ENCODE measurements at places on chromosomes 1 and 21. TPM values are rescaled to one million over a fixed set of nuclear protein-coding genes. Genes with fewer than 3 reads are reported as not detected.

DNA sequence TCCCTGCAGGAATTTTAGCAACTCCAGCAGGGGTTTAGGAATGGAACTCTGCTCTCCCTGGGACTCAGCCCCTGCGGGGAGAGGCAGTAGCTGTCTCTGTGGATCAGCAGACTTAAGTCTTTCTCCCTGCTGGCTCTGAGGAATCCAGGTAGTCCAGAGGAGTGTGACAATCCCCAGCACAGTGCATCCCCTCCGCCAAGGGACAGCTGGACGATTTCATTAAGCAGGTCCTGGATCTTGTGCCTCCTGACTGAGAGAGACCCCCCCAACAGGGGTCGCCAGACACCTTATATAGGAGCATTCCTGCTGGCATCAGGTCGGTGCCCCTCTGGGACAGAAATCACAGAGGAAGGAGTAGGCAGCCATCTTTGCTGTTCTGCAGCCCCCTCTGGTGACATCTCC lies 30.6 kb downstream of the AKT3 start:
- H3K4me1 ChIP-seq: no peaks in the 10 kb centered on the region
- H3K27me3 ChIP-seq: no peaks in the 10 kb centered on the region
- no peak for DNase-seq
- no peak overlapping the region for H3K27ac ChIP-seq

DNA sequence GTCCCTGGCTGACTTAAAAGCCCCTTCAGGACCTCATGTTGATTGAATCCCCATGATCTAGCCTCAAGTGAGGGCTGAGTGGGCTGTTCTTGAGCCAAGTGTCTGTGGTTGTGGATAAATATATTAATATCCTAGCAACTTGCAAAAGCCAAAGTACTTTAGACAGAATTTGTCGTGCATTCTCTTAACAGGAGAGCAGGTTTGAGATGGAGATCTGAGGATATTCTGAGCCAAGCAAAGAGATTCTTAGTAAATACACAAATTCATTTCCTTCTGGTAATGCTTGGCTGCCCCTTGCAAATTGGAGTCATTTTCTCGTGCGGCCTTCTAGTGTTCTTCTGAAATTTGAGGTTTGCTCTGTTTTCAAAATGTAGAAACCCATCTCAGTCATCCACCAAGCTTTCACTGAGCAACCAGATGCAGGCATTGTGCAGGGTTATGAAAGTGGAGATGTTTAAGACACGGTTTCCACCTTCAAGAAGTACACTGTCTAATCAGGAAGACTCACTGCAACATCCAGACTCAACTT lies 242.1 kb upstream of the JUN start:
- no peaks in the 10 kb centered on the region for H3K27me3 ChIP-seq
- H3K4me3 ChIP-seq: no peak overlapping the region
- no peak overlapping the region for H3K27ac ChIP-seq
- H3K4me1 ChIP-seq: no peaks in the 10 kb centered on the region

Gene MYOG
- total RNA-seq: 0.47 TPM

GRCh38 chr1:57311006-57311405 lies 112.9 kb downstream of the DAB1 start:
- no peak overlapping the region for H3K27ac ChIP-seq
- H3K4me3 ChIP-seq: no peak overlapping the region
- no peaks in the 10 kb centered on the region for H3K27me3 ChIP-seq
- no peak for DNase-seq
- no peaks in the 10 kb centered on the region for H3K36me3 ChIP-seq

DNA sequence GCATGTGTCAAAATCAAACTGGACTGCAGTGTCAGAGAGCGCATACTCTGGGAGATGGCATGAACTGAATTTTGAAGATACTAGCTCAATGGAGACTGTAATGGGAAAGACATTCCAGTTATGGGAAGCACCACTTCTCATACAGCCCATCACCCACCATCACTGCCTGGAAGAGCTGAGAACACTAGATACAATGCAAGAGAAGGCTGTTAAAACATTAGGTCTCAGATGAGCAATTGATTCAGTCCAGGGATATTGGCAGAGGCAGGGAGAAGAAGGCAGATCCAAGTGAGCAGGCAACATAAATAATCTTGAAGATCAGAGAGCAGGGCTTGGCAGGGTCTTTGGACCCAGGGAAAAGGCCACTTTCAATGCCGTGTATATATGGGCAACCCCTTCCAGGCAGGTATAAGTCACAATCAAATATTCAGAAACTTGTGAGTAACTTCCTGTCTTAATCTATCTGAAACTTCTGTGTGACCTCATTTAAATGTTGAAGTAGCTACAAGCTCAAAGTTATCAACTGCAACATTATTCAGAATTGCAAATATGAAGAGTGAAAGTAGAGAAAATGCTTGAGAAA lies 290.3 kb upstream of the SGIP1 start:
- no peak for DNase-seq
- H3K27me3 ChIP-seq: no peaks in the 10 kb centered on the region
- H3K4me3 ChIP-seq: no peak overlapping the region
- no peaks in the 10 kb centered on the region for H3K36me3 ChIP-seq
- H3K4me1 ChIP-seq: no peaks in the 10 kb centered on the region

Gene FAM151A
- total RNA-seq: 0.94 TPM

Gene GUCA2A
- total RNA-seq: not detected

DNA sequence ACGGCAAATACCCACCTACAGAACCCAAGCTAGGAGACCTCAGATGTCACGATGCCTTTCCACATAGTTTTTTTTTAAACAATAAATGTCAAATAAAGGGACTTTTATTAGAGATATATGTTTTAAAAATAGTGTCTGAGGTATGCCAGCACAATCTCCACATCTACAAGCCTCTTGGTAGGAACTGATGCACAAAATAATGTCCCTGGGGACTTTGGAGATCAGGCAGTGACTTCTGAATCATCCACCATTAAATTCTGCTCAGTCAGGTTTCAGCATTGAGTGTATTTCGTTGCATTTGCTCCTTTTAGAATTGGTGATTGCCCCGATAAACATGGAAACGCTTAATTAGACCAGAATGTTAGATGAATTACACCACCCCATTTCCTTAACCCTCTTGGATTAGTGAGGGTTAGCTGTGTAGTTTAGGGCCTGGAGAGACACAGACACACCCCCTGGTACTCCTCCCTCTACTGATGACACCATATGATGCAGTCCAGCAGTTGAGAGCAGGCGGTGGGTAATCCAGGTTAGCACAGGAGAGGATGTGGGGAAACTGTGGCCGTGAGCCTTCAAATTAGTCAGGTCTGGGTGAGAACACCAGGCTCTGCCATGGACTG lies 33.6 kb downstream of the LGR6 start:
- H3K27ac ChIP-seq: no peak overlapping the region
- H3K4me3 ChIP-seq: no peak overlapping the region
- no peaks in the 10 kb centered on the region for H3K36me3 ChIP-seq
- no peaks in the 10 kb centered on the region for H3K27me3 ChIP-seq
- peaks cover 12% of the 10 kb centered on the region for H3K4me1 ChIP-seq

DNA sequence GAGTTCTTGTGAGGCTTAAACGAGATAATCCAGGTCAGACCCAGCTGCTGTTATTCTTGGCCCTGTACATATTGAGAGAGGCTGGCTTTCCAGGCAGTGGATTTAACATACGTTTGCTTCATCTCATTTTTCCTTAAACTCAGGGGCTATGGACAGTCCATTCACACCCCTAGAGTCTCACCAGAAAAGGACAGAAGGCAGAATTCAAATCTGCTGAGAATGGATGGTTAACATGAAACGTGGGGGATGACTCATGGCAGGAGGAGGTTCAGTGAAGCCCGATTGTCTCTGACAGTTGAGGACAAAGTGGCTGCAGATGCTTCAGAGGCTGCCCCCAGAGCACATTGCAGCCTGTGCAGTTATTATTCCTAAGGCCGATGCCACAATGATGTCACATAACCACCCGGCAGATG lies 39.5 kb downstream of the TGFB2 start:
- no peaks in the 10 kb centered on the region for H3K36me3 ChIP-seq
- no peaks in the 10 kb centered on the region for H3K27me3 ChIP-seq
- no peak overlapping the region for H3K4me3 ChIP-seq
- H3K27ac ChIP-seq: no peak overlapping the region
- DNase-seq: no peak

DNA sequence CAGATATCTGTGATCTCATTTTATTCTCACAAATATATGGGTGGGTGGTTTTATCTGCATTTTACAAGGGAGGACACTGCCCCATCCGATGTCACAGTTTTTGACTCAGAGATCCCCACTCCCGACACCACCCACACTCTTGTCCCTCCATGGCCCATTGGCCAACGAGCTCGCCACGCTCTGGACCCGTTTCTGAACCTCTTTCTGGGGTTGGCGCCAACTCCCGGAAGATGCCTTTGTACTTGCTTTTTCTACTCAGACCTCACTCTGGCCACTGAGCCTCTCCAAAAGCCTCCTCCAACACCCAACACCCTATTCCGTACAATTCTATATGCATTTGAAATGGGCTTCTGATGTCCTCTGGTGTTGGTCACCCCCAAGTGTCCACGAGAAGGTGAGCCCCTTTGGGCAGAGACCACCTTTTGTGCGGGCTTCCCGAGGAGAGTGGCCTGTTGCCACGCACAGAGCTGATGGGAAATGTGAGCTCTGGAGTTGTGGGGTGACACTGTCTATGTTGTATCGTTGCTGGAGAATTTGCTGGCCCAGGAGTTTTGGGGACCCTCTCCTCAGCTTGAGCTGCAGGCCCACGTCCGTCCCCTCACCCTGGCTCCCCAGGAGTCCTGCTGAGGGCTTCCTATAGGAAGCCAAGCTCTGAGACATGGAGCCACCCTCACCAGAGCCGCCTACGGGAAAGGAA lies 366.9 kb upstream of the VAMP3 start:
- H3K4me3 ChIP-seq: no peak overlapping the region
- H3K4me1 ChIP-seq: no peaks in the 10 kb centered on the region
- H3K27me3 ChIP-seq: no peaks in the 10 kb centered on the region

DNA sequence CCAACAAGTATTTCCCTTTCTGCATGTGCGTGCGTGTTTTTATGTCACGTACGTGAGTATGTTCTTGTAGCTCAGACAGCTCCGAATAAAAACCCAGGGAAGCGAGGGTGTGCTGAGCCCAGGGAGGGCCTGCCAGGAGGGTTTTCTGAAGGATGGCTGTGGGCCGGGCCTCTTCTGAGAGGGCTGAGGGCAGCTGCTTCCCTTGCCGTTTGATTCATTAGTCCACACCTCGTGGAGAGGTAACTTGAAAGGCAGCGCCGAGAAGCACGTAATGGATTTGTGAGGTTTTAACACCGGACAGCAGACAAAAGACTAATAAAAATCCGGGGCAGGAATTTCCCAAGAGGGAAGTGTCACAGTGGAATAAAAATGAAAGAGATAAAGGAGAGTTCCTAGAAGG lies 29.5 kb downstream of the CD247 start:
- no peak overlapping the region for H3K4me3 ChIP-seq
- H3K27me3 ChIP-seq: no peaks in the 10 kb centered on the region
- no peak overlapping the region for H3K27ac ChIP-seq
- H3K36me3 ChIP-seq: no peaks in the 10 kb centered on the region

Gene ATPAF1
- total RNA-seq: 76.7 TPM

DNA sequence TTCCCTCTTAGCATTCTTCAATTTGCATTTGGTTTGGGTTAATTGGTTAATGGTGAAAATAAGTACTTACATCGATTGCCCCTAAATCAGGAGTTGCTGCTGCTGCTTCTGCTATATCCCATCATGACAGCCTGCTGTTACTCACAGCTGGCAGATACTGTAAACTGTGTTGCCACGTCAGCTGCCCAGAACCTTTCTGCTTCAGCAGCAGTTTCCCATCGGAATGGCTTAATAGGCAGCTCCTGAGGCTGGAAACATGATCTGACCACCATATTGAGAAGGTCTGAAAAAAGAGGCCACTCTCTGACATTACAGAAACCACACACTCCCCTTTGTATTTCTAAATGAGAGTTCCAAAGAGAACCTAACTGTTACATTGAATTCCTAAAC lies 14.3 kb upstream of the SEC16B start:
- peaks cover 6% of the 10 kb centered on the region for H3K4me1 ChIP-seq
- H3K27me3 ChIP-seq: no peaks in the 10 kb centered on the region
- peak overlapping the region; percentile 39 for H3K27ac ChIP-seq
- H3K4me3 ChIP-seq: no peak overlapping the region

DNA sequence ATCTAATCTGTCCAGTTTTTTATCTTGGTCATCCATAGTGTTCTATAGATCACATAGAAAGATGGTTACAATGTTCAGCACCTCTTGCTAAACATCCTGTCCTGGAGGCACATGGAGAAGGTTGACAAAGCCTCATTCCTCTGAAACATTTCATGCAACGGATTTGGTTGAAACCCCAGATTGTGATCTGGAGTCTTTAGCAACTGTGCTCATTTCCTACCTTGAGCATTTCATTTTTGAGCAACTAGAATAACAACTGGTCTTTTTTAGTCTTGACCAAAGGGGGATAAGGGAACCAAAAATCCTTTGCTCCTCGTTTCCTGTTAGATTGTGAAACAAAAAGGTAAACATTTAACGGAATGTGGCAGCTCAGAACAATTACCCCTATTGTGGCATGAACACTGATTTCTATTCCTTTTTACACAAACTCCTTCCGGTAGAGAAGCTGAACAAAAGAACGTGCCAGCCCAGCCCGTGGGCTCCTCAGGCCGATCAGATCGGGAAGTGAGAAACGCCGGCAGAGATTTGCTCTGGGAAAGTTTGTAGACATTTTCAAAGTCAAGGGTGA lies 94.7 kb upstream of the ERRFI1 start:
- no peak overlapping the region for H3K4me3 ChIP-seq
- H3K36me3 ChIP-seq: no peaks in the 10 kb centered on the region
- peak overlapping the region; percentile 90 for H3K27ac ChIP-seq

GRCh38 chr1:184218458-184219075 lies 167.0 kb downstream of the TSEN15 start:
- H3K4me3 ChIP-seq: no peak overlapping the region
- no peaks in the 10 kb centered on the region for H3K36me3 ChIP-seq
- no peak overlapping the region for H3K27ac ChIP-seq
- no peaks in the 10 kb centered on the region for H3K4me1 ChIP-seq
